AG09319 (cell line): ENCODE measurements at places on chromosomes 7 and 10.

GRCh38 chr7:63065684-63066083, 933.0 kb upstream of the ZNF722 start:
- no peak for DNase-seq

DNA sequence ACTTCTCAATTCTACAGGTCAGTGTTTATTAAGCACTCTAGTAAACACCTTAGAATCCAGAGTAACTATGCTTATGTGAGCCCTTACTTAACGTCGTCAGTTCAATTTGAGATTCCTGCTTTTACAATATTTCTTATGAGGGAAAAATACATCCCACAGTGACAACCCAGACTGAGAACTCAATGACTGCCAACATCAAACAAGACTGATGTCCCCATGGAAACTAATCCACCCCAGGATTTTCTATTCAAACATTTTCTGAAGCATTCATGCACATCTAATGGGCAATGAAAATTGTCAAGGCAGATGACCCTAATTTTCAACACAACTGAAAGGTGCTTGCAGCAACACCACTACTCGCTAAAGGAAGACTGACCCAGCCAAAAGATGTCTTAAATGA, 67.0 kb downstream of the ATE1 start:
- no peak for DNase-seq

DNA sequence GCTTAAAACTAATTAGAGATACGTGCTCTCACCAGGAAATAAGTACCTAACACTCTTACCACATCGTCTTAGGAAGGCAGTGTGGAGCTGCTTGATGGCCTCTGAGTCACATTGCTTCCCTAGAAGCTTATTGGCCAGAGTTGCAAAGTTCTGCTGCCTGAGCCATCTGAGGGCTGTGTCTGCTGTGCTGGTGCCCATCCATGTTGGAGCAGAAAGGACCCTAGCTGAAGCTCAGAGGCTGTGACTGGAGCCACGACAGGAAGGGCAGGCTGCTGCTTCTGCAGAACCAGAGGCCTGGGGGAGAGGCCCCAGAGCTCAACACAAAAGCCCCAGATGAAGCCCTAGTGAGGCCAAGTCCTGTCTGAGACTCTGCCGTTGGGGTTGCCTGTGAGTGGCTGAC, 64.8 kb upstream of the IGFBP3 start:
- no peak for DNase-seq

- no peak for DNase-seq
Measured at GRCh38 chr7:150990416-150991186, at the start of gene NOS3. TSS of gene NOS3 (plus strand) at chr7:150991017. CDS start at chr7:150993804, 2,787 bp downstream.

GRCh38 chr10:25875556-25876165, 58.4 kb upstream of the MYO3A start:
- peak; percentile 12 for DNase-seq

DNA sequence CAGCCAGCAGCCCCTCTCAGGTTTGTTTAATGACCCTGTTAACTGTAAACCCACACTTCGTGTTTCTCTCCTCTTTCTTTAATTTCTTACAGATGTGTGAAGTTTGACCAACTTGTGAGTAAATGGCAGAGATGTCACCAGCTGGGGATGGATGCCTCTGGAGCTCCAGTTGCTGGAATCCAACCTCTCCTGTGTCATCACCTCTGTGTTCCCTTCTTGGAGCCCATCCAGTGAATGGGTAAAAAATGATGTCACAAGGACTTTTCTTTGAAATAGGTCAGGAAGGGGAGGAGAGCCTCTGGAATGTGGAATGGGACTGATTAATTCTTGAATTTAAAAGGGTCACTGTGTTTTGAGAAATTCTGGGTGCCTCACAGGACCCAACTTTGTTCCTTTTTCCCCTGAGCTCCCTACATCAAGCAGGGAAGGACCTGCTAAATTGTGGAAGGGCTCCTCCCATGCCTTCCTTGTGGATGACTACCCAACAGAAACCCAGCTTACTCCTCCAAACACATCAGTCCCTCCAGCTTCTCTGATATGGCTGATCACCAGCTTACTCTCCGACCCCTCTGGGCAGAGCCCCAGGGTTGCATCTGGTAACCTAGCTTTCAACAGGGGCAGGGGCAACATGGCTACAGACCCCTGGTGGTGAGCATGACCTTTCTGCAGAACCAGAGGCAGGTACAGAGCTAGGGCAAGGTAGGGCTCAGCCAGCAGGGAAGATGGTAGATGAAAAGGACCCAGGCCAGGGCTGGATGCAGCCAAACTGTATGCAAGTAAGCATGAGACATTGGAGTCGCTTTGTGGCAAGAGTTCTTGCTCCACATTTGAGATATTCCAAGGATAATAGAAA, 67.5 kb downstream of the STRA8 start:
- DNase-seq, result no peak

- DNase-seq, result no peak
Measured at GRCh38 chr10:103060575-103060974, 132.5 kb downstream of the NT5C2 start.

DNA sequence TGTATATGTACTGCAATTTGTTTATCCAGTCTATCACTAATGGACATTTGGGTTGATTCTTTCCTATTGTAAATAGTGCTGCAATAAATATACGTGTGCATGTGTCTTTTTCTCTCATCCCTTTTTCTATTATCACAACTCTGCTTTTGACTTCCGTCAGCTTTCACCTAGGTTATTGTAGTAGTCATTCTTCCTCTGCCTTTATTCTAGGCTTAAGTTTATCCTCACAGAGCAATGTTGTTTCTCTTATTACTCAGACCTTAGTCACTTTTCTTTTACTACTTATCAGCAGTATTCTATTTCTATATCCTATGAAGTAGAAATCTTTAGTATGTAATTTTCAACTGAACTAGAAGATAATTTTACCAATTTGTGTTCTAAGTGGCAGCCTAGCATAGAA, 175.3 kb upstream of the SEMA3E start:
- DNase-seq, result no peak

GRCh38 chr10:62736168-62736546, 68.4 kb upstream of the ADO start:
- no peak for DNase-seq

DNA sequence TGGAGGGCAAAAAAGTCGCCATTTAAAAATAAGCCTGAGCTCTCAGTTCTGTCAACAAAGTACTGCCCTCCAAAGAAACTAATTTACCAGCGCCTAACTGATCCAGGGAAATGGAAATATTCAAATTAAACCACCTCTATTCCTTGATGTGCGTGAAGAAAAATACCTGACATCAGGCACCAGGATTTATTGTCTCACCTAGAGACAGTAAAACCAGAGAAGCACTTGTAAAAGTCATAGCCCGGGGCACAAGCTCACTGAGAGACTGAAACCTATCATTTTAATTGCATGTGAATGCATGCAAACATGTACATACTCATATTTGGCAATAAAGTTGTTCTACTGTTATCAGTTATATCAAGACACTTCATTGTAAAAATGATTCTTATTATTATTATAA, 147.3 kb upstream of the VSTM2A start:
- DNase-seq, result no peak

DNA sequence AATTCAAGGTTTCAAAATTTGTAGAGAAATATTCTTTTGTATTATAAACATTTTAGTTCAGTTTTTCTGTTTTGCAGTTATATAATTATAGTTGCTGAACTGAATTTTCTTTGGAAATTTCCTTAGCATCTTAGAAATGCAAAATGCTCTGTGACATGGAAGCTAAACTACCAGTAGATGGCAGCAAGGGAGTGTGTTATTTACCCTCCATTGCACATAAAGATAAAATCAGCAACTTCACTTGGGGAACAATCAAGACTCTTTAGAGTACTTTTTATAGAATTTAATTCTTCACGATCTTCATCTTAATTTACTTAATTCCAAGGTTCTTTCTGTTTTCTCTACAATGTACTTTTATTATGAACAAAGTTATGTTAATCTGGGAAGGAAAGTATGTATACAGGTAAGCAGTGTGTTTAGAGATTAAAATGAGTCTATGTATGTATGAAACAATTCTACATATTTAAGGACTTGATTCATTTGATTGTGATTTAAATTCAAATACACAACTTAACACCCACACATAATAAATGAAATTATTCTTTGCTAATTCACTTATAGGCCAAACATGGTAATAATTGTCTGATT, 404.2 kb downstream of the THSD7A start:
- peak; percentile 34 for DNase-seq

DNA sequence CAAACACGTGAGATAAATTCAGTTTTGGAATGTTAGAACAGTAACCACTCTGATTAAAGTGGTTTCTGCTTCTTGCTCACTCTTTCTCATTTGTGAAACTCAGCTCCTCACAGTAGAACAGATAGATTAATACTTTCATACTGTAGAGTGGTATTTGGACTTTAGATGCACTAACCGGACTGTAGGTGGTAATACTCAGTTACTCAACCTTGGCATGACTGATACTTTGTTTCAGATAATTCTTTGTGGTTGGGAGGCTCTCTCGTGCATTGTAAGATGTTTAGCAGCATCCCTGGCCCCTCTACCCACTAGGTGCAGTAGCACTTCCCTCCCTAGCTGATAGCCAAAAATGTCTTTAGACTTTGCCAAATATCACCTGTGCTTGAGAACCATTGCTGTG, 37.6 kb downstream of the MCU start:
- no peak for DNase-seq

GRCh38 chr7:101198476-101198875, 2.4 kb downstream of the MOGAT3 start:
- DNase-seq, result no peak

- no peak for DNase-seq
Measured at GRCh38 chr10:17460756-17461155, 6.4 kb upstream of the ST8SIA6 start.

DNA sequence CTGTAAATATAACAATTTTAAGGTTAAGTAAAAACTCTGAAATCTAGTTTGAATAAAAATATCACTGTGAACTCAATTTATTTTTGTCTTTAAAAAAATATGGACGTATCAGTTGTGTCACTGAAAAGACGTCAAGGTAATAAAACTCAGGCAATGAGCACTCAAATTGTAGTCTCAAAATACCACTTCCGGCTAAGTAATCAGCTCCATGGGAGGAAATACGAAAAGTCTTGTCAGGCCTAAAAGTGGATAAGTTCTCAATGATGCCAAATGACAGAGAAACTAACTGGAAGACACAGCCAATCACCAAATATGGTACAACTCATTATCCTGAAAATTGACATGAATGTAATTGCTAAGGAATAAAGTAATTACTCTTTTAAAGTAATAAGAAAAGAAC, 719 bp downstream of the CALN1 start:
- DNase-seq, result no peak

- DNase-seq, result no peak
Measured at GRCh38 chr7:156166692-156167416, 354.6 kb upstream of the SHH start.

DNA sequence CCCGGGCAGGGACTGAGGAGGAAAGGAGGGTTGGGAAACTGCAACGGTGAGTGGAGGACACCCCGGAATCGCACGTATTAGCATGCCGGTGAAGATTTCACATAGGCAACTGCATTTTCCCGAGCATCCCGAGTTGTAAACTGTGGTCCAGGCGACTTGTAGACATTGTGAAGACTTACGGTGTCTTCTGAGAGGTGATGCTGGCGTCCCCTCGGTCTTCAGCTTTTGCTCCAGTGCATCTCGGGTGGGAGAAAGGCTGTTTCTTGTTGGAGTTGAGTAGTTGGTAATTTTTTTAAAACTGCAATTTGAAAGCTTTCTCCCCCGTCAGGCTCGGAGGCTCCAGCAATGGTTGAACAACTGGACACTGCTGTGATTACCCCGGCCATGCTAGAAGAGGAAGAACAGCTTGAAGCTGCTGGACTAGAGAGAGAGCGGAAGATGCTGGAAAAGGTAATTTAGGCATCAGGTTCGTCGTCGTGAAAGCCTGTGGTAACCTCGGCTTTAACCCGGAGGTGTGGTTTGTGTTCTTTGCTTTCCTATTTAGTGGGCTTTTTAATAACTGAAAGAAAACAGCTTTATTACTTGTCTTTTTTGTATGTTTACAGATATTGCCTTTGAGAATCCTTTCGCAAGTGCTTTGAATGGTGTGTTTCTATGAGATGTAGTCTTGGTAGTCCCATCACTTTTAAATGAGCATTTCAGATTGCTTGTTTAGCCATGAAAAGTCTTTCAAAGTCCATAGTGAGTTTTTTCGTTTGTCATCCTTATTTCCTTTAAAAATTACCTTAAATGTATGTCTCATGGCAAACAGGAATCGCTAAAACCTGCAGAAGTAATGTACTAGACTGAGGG, 687 bp downstream of the HELLS start:
- no peak for DNase-seq
